ENCODE measurements at places on chromosomes 2 and 18.

DNA sequence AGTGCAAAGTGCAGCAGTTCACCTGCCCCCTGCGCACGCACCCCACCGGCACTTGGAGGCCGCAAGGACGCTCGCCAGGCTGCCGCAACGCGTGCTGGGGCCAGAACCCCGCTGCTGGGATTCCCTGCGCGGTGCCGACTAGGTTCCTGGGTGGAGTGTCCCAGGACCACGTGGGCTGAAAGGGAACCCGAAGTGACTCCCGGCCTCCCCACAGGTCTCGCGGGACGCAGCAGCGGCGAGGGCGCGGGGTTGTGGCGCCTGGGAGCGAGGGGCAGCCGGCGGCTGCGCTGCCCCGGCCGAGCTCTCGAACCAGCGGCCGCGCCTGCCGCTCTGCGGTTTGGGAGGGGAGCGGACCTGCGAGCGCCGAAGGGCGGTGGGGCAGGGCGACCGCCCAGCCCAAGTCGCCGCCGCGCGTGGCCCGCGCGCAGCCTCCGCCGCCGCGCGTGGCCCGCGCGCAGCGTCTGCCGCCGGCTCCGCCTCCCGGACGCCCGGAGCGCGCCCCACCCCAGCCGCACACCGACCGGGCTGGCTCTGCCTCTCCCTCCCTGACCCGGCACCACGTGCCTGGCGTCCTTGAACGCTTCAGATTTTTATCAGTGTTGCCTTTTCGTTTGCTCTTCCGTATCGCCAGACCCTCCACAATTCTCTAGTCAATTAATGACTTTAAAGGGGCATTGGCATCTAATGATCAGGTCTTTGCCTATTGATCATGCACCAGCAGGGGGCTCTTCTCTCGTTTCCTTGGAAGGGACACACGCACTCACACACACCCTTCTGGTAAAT, at the start of gene FTCDNL1:
TSS of gene FTCDNL1 (minus strand) at position 475 of the 783 bp plus-strand sequence. CDS start 2,230 bp downstream, outside the sequence.
- peak; percentile 72 for DNase-seq

- DNase-seq = no peak
Measured at GRCh38 chr18:63997606-63998005, 27.7 kb downstream of the SERPINB8 start.

DNA sequence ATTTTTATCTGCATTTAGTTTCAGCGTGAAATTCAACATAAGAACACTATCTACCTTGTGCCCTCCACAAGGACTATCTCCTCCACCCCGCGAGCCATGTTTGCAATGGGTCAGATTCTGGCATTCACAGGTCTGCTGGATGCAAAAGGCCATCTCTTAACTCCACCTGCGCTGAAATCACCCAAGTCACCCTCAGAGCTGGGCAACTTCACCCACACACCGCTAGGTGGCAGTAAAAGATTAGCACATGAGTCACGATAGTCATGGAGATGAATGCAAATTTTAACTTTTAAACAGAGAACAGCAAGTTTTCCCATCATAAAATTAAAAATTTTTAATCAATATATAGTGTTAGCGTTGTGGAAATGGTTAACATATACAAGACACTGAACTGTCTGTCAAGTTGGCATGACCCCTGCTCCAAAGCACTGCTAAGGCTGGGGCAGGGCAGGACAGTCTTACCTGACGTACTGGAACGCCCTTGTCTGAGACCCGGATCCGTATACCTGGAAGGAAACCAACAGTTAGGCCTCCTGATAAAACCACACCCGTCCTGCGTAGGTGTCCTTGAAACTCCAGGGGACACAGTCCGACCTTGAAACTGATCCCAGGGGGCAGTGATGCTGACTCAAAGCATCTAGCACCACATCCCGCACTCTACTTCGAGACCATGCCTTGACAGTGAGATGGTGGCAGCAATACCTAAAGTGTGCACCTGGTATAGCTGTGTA, 89.6 kb downstream of the UXS1 start:
- DNase-seq = peak; percentile 64

DNA sequence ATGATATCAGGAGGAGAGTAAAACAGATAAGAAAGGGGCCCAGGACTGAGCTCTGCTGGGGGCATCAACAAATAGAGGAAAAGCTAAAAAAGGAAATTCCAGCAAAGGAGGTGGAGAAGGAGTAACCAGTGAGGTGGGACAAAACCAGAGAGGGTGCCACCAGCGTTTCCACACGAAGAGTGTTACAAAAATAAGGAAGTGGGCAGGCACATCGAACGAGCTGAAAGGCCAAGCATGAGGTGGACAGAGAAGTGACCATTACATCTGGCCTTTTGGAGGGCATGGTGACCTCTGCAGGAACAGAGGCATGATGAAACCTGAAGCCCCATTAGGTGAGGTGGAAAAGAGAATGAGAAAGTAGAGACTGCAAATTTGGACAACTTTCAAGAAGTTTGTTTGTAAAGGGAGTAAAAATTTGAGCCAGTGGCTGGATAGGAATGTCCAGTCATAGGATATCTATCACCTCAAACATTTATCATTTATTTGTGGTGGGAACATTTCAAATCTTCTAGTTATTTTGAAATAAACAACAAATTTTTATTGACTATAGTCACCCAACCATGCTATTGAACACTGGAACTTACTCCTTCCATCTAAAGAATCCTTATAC, 18.4 kb upstream of the VIT start:
- DNase-seq = no peak
